Inflammatory macrophage (primary cell): ENCODE measurements at places on chromosomes 4 and X.

- no peak for DNase-seq
Measured at GRCh38 chrX:154495472-154495922, 5.1 kb upstream of the SLC10A3 start.

GRCh38 chr4:26074712-26075430 is 160.9 kb downstream of the SMIM20 start:
- DNase-seq, result peak; percentile 98

- no peak for DNase-seq
Measured at GRCh38 chr4:125358453-125358852, 43.7 kb downstream of the FAT4 start.

- DNase-seq, result no peak
Measured at GRCh38 chr4:122606364-122607043, 14.4 kb downstream of the IL21 start.

DNA sequence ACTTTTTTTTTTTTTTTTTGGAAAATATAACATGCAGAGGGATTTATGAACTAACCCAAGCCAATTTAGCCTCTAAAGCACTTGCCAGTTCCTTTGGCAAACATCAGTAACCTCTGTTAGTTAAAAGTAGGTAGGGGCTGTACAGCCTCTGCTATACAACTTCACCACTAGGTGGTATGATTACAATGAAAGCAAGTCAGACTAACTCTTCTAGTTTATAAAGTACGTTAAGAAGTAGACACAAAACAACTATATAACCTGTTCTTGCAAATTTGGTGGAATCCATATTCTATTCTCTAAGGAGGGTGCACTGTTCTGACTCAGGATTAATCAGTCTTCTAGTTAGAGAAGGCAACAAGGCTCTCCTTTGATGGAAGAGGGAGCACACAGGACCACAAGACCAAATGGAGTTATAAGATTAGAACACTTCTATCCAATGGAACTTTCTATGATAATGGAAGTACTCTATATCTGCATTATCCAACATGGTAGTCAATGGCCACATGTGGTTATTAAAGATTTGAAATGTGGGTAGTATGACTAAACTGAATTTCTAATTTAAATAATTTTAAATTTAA is 12.8 kb downstream of the AIMP1 start:
- no peak for DNase-seq

- no peak for DNase-seq
Measured at GRCh38 chr4:24002330-24002966, 112.6 kb upstream of the PPARGC1A start.
